ENCODE measurements at places on chromosomes 11 and 22.

- no peak for DNase-seq
These were observed 468 bp downstream of the ZDHHC8 start for GRCh38 chr22:20131859-20132685.

DNA sequence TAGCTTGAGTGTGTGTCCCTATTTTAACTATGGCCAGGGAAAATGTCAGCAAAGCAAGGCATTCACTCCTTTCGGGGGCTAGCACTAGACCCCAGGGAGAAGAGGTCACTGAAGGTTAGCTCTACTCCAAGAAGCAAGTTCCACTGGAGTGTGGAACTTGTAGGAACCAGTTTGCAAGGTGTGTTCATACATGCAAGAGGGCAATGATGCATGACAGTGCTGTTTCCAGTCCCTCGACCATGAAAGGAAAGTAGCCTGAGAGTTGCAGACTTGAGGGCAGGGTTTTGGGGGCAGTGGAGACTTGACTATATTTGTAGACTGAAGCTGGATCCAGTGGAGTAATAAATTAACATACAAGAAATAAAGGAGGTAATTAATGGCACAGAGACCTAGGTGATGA is 21.6 kb upstream of the SLC36A4 start:
- no peak for DNase-seq

DNA sequence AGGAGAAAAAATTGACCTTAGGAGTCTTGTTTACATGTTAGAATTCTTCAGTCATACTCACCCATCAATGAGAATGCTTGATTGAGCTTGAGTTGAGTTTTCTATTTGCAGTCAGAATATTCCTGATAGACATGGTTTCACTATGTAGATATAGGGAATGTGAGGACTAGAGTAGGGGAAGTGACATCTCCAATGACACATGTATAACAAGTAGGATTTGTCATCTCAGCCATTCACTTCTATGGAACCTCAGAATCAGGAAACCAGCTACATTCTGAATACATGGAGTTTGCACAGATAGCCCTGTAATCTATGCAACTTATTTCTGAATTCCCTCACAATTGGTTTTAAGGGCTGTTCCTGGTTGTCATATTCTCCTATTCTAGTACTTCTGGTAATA is 20.1 kb upstream of the OR9Q1 start:
- DNase-seq, result no peak

GRCh38 chr22:20566420-20567260 is 59.2 kb downstream of the MED15 start:
- no peak for DNase-seq

DNA sequence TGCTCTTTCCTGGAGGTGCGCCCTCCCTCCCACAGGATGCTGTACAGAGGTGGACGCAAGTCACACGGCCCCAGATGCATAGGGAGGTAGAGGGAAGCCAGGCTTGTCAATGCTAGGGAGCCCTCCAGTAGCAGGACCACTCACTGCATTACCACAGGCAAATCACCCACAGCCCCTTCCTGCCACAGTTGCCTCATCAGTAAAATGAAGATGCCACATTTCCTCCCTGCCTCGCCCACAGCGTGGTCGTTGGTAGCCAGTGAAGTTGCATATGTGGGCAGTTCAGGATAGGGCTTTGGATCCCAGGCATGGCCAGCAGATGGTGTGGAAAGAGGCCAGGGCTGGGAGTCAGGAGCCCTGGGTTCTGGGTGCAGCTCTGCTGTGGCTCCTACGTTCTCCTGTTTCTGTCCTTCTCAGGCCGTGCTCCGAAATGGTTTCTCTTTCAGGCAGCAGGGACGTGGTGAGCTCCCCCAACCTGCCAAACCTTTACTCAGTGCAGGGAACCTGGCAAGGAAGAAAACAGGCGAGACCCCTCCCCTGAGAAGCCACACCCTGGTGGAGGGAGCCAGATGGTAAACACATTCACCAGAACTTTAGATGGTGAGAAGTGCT is 22.6 kb downstream of the DAGLA start:
- DNase-seq, result no peak

DNA sequence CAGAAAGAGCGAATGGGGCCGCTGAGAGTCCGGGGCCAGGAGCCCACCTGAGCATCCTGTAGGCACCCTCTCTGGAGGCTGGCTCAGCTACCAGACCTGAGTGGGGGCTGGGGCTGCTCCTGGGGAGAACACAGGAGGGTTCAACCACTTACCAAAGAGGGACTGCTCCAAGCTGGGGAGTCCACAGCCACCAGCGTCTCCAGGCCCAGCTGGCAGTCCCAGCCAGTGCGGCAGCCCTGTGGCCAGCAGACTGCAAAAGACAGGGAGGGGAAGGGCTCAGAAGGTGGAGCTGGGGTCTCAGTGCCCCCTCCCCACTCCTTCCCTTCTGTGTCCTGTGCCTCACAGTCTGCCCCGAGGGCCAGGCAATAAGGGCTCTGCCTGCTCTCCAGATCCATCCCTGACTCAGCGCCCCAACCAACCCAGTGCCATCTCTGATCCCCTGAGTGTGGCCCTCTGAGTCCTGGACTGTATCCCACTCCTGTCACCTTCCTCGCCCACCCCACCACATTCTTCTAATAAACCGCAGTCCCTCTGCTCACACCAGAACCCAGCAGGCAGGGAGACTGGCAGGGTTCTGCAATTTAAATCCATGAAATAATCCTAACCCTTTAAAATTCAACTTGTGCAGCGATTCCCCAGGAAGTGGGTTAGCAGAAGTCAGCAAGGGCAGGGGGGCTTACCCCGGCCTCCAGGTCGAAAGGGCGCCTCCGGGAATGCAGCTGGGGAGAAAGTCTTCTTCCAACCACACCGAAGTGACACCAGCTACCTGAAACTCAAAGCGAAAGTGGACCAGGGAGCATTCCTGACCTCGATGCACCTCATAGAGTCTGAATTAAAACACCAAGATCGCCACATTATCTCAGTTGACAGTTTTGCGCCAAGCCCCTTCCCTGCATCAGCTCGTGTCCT is 13.3 kb downstream of the CHST1 start:
- no peak for DNase-seq

GRCh38 chr22:36079041-36079440 is 50.4 kb upstream of the RBFOX2 start:
- no peak for DNase-seq

DNA sequence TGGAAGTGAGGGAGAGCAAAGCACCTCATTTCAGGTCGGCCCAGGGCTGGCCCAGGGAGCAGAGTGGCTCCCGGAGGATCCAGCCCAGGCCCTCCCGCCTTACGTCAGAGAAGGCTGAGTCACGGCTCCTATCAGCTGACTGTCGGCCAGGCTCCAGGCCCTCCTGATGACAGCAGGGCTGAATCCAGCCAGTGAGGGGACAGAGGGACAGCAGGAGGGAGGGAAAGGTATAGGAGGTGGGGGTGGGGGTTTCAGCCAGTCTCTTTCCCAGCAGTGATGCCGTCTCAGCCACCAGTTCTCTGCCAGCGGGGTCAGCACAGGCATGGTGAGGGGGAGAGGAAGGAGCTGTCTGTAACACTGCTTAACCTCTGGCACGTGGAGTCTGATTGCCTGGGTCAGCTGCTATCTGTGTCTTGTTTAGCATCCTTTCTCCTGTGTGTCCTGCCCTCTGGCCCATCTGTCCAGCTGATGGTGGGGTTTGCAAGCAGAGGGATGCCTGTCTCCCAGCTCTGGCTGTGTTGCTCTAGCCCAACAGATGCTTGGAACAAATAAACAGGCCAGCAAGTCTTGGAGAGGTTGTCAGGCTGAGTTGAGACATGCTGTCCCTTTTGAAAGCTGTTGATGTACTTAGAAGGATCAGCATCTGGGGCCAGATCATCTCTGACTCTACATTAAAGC is 74.0 kb downstream of the ADAMTS15 start:
- no peak for DNase-seq

DNA sequence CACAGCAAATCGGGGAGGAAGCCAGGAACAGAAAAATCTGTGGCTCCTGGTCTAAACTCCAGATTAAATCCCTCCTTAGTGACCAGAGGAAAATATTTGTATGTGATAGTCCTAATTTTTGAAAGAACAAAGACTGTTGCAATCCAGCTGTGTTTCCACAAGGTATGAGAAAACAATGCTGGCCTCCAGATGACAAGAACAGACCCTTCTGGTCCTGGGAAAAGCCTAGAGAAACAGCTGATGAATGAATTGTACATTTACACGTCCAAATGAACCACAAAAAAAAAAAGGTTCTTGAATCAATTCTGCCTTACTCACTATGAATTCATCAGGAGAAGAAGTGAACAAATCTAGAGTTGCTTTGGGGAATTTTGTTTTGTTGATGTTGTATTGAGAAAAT is 63.7 kb downstream of the ETS1 start:
- no peak for DNase-seq

GRCh38 chr11:73344191-73344607 is 32.0 kb upstream of the RELT start:
- no peak for DNase-seq

DNA sequence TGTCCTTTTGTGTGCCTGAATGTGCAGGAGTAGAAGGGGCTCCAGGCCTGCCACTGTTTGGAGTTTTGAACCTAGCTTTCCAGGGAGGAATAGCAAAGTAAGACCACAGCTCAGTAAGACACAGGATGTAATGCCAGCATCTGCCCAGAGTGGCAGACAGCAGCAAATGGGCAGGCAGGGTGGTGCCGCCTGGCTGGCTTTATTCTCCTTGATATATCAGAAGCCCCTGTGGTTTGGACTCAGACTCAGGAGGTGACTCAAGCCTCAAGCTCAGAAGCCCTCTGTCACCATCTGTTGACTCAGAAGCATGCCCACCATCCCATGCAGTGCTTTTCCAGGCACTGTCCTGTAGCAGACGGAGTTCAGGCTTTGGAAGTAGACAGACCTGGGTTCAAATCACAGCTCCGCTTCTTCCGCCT is 72.7 kb upstream of the TTC12 start:
- DNase-seq, result no peak

All from NAMALWA (cell line).